ENCODE measurements at places on chromosomes 11 and 22. TPM values are rescaled to one million over a fixed set of nuclear protein-coding genes. Genes with fewer than 3 reads are reported as not detected.

Gene YWHAH
- total RNA-seq: 160 TPM

Gene ZNF280B
- 4.0 TPM for total RNA-seq

Gene UVRAG
- 15.3 TPM for total RNA-seq

Gene PRODH
- total RNA-seq: 1.2 TPM

Gene PRRG4
- total RNA-seq: 0.14 TPM

DNA sequence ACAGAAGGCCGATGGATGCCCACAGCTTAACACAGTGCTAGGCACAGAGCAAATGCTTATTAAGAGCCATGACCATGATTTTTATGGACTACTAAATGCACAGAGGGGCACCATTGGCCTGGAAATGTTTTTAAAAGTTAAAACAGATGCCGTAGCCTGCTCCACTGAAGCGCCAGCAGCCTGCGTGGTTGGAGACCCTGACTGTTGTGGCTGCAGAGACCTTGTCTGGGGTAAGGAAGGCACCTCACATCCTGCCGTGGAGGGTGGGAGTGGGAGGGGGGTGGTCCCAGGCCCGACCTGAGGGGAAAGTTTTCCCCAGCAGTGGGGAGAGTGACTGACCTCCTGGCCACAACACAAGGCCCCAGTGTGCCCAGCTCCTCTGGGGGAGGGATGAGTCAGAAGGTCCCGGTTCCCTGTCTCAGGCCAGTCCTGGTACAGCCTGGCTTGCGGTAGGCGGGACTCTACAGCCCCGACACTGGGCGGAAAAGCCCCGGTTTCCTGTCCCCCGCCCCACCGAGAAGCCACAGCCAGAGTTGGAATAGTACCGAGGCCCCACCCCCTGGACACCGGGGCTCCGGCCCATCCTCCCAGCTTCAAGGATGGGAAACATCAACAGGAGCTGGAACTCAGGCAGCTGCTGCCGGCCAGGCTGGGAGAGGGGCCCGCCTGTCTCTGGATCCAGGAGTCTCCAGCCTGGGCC, 7.0 kb downstream of the CHST1 start:
- DNase-seq: peak; percentile 52

- DNase-seq: no peak
Observed at GRCh38 chr11:18566406-18566805, 22.1 kb downstream of the UEVLD start.

- no peak for DNase-seq
Observed at GRCh38 chr22:23709107-23709506, 18.3 kb downstream of the RGL4 start.

DNA sequence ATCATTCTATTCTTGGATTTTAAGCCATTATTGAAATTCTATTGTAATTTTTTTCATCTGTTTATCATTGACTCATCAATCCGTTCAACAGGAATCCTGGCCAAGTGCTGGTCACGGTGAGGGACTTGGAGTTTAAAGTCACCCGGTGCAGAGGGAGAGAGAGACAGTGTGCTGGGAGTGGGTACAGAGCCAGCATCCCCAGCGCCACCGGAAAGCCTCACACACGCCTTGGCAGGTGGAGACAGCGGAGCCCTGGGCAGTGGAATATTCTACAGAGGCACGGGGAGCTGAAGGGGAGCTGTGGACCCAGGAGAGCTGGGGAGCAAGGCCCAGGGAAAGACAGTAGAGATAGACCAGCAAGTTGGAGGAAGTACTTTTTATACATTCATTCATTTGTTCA, 787.6 kb downstream of the BRD1 start:
- no peak for DNase-seq

DNA sequence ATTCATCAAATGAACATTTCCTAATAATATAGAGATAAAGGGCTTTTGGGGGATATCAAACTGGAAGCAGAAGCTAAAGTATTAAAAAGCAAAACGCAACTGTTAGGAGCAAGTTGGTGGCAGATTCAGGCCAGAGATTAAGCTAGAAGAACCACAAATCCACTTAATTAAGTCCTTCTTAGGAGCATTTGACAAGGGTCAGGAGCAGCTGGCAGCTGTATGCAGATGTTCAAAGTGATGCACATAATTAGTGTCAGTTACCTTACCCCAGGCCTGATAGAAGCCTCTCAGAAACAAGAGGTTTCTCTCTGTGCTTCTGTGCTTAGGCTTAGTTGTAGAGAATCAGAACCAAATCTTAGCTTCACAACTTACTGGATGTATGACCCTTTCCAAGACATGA, 546.5 kb upstream of the ANO5 start:
- no peak for DNase-seq

GRCh38 chr22:31098632-31099110, 8.7 kb downstream of the SELENOM start:
- DNase-seq: no peak

DNA sequence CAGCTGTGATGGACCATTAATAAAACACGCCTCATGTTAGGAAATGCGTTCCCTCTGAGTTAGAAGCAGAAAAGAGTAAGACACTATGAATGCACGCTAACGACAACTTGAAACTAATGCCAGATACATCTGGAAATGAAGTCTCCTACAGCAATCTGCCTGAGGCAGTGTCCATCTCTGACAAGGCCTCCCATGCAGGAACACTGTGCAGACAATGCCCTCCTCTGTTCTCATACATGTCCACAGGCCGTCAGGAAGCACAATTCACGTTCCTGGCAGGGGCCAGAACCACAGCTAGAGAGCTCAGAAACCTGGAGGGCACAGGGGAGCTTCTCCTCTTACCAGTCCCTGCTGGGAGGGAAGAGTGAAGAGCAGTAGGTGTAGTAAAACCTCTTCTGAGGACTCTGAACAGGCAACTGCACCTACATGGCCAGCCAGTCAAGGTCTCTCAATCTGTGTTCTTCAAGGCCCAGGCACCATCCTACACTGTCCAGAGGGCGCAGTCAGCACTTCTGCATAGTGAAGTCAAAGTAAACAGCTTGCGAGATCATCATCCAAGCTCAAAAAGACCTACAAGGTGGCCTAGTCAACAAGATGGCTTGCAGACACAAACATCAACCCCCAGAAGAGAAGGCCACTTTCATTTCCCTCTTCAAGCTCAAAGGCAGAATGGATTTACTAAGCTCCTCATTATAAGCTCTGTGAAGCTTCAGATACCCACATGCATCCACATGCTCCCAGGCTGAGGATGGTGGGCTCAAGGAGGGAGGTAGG, 41.5 kb upstream of the CYP2D6 start:
- DNase-seq: no peak

DNA sequence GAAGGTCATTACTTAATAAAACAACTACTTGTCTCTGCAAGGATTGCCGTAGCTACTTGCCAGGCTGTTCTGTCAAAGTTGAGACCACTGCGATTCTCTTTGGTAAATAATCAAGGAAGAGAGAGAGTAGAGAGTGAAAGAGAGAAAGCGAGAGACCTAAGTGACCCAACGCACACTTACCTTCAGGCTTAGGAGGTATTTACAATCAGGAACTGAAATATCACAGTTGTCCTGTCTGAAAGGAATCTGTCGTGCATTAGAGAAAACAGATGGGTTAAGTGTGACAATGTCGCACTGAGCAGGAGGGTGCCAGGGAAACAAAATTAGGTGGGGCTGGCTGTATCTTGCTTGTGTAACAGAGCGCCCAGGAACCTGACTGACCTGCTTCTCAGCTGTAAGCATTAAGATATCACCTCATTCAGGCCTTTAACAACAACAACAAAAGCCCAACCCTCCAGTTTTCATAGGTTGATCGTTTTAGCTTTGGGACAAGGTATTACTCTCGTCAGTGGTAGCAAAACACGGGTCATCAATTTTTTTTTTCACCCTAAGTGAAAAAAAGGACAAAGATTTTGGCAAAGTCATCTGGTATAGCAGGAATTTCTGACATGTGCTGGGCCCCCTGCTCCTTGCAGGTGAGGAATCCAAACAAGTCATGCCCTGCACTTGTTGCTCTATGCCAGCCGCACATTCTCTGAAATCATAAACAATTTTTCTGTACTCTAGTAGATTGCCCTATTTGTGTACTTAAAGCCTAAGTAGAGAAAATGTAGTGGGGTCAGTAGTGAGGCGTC, at the start of gene MUC15:
MUC15 (minus strand) TSS at position 403 of the 794 bp plus-strand sequence. CDS start 5,169 bp downstream, outside the sequence.
- no peak for DNase-seq

- DNase-seq: no peak
Observed at GRCh38 chr11:126507646-126508045, 152.2 kb downstream of the ST3GAL4 start.

- no peak for DNase-seq
Observed at GRCh38 chr11:75265851-75266531, 25.4 kb downstream of the TPBGL start.

GRCh38 chr11:77668760-77669159, 31.2 kb upstream of the CLNS1A start:
- DNase-seq: peak; percentile 49

- DNase-seq: no peak
Observed at GRCh38 chr11:67408437-67409200, 4.7 kb downstream of the TBC1D10C start.

- DNase-seq: peak; percentile 26
Observed at GRCh38 chr22:40348025-40348658, 1.8 kb downstream of the ADSL start.

DNA sequence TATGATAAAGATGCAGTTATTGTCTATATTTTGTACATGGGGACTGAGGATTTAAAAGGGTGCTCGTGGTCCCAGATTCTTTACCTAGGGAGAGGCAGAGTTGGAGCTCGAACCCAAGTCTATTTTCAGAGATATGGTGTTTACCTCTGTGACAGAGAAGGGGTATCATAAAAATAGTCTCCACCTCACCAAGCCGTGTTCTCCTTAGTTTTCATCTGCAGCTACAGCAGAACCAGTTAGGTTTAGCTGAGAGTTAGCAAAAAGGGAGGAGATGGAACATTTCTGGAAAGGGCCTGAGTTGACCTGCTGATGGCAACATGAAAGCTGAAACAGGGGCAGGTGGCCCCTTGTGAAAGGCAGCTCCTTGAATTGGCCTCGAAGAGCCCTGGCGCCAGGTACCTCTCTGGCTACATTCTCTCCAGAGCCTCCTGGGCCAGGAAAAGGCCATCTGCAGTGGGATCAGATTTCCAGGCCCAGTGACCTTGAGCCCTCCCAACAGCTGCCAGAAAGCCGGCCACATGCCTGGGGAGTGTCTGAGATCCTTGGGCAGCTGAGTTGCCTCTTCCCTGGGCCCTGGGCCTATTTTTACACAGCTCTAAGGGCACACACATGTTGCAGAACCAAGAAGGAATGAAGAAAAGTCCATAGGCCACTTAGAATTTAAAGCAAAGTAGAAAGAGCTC, 136.6 kb downstream of the NAV2 start:
- no peak for DNase-seq
